ENCODE measurements at places on chromosomes 3 and 15.

- DNase-seq, result no peak
Measured at GRCh38 chr15:67836477-67836876, 3.4 kb downstream of the RNU6-1 start.

- no peak for DNase-seq
Measured at GRCh38 chr3:173416070-173416469, 18.5 kb downstream of the NLGN1 start.

- no peak for DNase-seq
Measured at GRCh38 chr15:52682781-52683180, 3.6 kb upstream of the ATOSA start.

DNA sequence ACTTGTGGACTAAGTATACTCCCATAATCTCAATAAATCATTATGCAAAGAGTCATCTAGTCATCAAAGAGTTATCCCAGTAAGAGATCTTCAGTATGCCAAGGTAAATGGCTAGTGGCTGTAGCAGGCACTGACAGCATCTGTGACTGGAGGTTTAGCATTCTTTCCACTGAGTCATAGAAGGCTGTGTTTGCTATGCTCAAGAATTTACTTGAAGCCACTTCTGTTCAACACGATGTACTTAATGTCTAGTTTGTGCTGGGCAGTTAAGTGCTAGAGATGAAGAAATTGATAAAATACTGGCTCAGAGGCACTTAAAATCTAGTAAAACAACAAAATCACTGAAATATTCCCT is 13.0 kb downstream of the ZBED2 start:
- no peak for DNase-seq

DNA sequence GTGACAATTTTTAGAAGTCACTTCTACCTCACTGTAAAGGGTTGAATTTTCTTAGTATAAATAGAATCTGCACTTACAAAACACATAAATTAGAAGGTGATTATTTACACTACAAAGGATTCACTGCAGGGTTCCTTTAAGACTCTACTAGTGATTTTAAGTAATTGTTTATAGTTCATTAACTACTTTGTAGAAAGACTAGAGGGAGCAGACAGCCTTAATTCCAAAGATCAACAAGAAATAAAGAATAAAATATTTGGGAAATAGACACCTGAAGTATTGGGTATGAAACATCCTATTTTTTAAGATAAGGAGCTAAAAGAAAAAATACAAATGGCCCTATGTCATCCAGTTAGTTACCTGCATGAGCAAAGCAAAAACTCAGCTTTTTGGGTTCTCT is 360.5 kb upstream of the ALCAM start:
- DNase-seq, result no peak

GRCh38 chr15:58900631-58901030 is 32.8 kb downstream of the SLTM start:
- DNase-seq, result no peak

GRCh38 chr3:45988804-45989203 is 6.8 kb downstream of the FYCO1 start:
- no peak for DNase-seq

- no peak for DNase-seq
Measured at GRCh38 chr3:52704611-52705437, 767 bp downstream of the GLT8D1 start.

- DNase-seq, result no peak
Measured at GRCh38 chr3:6452974-6453373, 407.9 kb upstream of the GRM7 start.

DNA sequence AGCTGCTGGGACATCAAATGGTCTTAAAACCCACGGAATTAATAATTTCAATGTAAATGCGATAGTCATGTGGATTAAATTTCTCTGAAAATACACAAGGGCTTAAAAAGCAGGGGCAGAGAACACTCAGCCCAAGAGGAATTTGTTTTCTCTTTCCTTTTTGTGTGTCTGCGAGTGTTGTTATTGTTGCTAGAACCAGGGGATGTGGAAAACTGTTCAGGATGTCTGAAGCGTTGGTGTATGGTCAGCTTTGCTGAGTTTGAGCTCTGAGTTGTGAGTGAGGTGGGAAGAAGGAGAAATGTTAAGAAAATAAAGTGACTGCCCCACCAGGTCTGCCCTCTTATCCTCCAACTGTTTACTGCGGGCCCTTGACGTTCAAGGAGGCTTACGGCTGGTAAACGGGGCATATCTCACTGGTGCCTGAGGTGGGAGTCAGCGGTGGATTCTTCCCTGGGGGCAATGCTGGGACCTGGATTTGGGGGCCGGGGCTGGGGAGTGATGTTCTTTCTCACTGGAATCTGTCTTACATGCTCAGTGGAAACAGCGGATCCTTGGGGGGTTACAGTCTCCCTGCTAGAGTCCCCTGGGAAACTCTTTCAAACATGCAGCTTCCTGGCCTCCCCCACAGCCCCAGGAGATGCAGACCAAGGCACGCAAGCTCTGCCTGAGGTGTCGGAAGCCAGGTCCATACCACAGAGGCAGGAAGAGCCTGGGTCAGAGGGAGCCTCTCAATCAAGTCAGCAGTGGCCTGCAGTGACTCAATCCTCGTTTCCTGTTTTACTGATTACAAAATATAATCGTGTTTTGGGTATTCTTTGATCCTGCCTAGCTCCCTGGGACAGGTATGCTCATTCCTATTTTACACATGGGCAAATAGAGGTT is 41.8 kb downstream of the ITGA11 start:
- DNase-seq, result no peak

DNA sequence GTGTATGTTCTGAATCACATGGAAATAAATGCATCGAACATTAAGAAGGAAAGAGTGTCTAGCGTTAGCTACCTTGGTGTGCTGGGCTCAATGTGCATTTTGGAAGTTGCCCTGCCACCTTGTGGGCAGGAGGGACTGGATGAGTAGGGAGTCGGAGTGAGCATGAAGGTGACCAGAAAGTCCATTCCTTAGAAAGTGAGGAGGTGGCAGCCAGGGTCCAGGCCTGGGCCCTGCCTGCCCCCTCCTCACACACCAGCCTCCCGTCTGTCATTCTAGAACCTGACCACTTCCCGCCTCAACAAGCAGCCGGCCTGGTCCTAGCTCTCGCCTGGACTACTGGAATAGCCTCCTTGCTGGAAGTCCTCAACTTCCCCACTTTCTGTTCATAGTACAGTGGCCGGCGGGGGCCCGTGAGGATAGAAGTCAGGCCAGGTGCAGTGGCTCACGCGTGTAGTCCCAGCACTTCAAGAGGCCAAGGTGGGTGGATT is 10.2 kb upstream of the GATA2 start:
- DNase-seq, result no peak

DNA sequence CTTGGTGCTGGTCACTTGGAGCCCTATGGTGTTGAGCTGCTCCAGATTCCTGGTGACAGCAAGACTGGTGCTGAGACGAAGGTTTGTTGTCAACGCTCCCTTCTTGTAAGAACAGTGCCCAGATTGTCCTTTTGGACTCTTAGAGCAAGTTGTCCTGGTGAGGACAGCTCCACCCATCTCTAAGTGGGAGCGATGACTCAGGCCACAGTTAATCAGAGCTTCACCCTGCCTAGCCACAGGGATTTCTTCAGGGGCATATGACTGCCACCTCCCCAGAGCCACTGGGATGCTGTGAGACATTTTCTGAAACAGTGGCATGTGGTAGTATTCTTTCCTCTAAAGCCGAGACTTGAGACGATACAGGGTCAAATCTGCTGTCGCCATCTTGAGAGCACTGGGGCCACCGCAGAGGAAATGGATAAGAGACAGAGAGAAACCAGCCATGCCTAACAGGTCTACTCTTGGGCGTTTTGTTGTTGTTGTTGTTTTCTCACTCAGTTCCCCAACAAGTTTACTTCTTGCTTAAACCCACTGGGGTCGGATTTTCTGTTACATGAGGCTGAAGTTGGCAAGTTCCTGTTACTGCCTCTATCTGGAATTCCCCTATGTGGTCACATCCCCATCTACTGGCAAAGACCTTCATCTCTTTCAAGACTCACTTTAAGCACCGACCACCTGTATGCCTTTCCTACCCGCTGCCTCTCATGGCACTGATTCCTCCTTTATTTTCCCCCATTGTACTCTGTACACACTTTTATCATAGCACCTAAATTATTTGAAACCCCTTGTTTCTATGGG is 16.0 kb upstream of the PCOLCE2 start:
- DNase-seq, result no peak

- DNase-seq, result no peak
Measured at GRCh38 chr3:44661189-44661588, 12.7 kb downstream of the ZNF35 start.

DNA sequence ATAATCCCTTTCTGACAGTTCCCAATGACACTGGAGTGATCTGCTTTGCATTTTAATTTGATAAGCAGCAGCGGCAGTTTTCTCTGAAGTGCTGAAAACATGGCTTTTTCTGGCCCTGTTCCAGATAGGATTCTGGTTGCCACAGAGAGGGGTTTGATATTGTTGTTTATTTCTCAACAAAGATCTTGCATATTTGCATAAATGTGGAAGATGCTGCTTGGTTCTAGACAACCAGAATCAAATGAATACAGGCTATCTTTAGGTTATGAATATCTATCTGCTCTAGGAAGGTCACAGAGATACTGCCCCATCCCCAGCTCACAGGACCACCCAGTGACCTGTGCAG is 137.1 kb downstream of the ZNF609 start:
- no peak for DNase-seq

DNA sequence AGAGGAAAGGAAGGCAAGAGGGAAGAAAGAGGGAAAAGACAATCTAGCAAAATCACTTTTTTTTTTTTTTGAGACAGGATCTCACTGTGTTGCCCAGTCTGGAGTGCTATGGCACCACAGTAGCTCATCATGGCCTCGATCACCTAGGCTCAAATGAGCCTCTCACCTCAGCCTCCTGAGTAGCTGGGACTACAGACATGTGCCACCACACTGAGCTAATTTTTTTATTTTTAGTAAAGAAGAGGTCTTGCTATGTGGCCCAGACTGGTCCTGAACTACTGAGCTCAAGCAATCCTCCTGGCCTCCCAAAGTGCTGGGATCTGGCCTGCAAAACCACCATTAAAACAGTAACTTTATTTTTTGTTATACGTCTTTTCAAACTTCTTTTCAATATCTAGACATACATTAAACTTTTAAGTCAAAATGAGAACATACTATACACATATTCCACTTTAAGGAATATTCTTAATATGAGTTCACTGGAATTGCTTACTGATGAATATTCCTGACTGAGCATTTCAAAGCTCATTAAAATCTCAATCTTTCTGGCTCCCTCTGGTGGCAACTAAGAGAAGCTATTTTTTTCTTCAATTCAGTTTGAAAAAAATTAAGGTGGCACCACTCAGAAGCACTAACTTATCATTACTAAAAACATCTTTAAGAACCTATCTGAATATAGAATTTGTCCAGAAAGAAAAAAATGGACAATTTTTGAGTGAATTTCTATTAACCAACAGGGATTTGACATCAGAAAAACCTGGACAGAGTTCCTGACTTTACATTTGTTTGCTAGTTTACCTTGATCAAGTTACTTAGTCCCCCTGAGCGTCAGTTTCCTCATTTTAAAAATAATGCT is 40.9 kb downstream of the UACA start:
- no peak for DNase-seq

DNA sequence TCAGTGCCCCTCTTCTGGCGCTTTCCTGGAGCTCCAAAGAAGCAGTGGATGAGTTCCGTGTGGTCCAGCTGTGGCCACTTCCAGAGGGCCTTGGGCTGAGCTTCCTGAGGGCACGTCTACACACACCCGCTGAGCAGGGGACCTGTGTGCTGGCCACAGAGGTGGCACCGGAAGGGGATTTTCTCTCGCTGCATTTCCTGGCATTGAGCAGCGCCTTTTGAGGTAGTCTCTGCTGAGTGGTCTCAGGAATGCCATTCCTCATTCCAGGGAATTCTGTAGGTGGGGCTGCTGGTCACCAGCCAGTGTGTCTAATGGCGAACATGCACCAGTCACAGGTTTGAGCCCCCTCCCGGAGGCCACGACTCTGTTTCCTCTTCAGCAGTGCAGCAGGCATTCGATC is 48.1 kb downstream of the AMOTL2 start:
- no peak for DNase-seq

DNA sequence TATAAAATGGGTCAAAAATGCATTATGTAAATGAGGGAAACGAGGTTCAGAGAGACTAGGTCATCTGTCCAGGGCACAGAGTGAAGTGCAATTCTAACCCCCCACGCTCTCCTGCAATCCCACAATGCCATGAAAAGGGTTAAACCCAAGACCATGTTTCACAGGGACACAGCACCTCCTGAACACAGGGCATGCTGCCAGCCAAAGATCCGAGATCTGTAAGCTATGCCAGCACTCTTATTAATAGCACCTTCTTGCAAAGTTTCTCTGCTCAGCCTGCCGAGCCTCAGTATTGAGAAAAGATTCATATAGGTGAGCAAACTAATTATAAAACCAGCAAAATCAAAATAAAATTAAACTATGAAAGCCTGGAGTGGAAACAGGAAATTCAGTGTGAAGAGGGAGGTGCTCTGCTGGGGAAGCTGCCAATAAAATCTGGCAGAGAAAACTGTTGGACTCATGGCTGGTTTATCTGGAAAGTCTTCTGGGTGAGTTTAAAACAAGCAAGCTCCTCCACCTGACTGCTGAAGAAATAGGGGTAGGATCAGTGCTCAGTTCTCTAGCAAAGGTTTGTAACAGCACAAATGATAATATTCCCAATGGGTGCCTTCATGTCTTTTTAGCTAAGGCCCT is 50.3 kb downstream of the LRIG1 start:
- no peak for DNase-seq

- no peak for DNase-seq
Measured at GRCh38 chr3:129386984-129387383, 41.5 kb downstream of the EFCAB12 start.

GRCh38 chr3:184380185-184380626 is 352 bp downstream of the CHRD start:
- no peak for DNase-seq

GRCh38 chr15:100580414-100580813 is 21.6 kb downstream of the LINS1 start:
- DNase-seq, result no peak

DNA sequence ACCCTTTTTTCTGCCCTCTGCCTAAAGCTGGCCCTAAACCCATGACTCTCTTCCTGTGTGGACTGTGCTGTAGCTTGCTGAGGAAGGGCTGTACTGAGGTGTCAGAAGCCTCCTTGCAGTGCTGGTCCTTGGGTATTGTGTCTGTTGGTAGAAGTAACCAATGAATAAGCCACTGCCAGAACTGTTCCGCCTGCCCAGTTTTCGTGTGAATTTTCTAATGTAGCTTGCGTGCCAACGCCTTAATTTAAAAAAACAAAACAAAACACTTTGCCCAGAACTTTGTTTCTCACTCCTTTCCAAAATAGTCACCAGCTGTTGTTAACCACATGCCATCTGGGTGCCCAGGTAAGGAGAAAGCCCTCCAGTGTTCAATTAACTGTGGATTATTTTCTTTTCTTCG is 101.9 kb downstream of the KLHL25 start:
- no peak for DNase-seq

DNA sequence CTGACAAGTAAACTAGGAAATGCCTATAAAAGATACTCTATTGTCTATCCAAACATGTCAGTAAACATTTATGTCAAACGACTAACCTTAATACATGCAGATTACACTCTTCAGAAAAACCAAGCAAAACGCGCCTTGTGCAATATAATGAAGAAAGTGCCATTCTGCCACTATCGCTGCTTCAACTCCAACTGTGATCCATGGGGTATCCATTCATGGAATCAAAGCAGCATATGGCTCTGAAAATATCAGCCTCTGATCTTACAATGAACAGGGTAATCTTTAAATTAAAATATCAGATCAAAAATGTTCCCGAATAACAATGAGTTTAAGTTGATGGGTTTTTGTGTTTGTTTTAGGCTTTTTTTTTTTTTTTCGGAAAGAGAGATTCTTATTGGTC is 105.5 kb upstream of the SETMAR start:
- no peak for DNase-seq

- DNase-seq, result no peak
Measured at GRCh38 chr3:155076888-155077287, 3.2 kb upstream of the MME start.

- no peak for DNase-seq
Measured at GRCh38 chr15:65339920-65340319, 35.4 kb downstream of the RNU5B-1 start.

All from activated T-cell treated with anti-CD3 and anti-CD28 coated beads for 48 hours (primary cell).